Renal cortical epithelial cell (primary cell): ENCODE measurements at places on chromosomes 3 and 15. TPM values are rescaled to one million over a fixed set of nuclear protein-coding genes. Genes with fewer than 3 reads are reported as not detected.
A peak's percentile ranks its signal among the peaks of the same experiment; 100 is the strongest.

The MITF gene
- 46.7 and 109 TPM in 2 replicates for total RNA-seq

The DNAJA4 gene
- 3.3 and 11.1 TPM in 2 replicates for total RNA-seq

The GOLGA8Q gene
- 1.4 TPM in 1 of 2 replicates, not detected in the other for total RNA-seq

The KCNMB3 gene
- under 0.01 and 2.1 TPM in 2 replicates for total RNA-seq

The TUSC7 gene
- total RNA-seq, result not detected in 2 replicates

The CLSTN2 gene
- 10.2 and 49.7 TPM in 2 replicates for total RNA-seq

The GOLGA6A gene
- total RNA-seq, result 0.05 TPM in 1 of 2 replicates, not detected in the other

The AMIGO3 gene
- total RNA-seq, result not detected in 2 replicates

The CLDN18 gene
- total RNA-seq, result not detected in 2 replicates

GRCh38 chr3:77342027-77342426 lies 302.1 kb downstream of the ROBO2 start:
- no peak for DNase-seq

GRCh38 chr3:147038481-147038880 lies 367.9 kb downstream of the ZIC4 start:
- no peak for DNase-seq

DNA sequence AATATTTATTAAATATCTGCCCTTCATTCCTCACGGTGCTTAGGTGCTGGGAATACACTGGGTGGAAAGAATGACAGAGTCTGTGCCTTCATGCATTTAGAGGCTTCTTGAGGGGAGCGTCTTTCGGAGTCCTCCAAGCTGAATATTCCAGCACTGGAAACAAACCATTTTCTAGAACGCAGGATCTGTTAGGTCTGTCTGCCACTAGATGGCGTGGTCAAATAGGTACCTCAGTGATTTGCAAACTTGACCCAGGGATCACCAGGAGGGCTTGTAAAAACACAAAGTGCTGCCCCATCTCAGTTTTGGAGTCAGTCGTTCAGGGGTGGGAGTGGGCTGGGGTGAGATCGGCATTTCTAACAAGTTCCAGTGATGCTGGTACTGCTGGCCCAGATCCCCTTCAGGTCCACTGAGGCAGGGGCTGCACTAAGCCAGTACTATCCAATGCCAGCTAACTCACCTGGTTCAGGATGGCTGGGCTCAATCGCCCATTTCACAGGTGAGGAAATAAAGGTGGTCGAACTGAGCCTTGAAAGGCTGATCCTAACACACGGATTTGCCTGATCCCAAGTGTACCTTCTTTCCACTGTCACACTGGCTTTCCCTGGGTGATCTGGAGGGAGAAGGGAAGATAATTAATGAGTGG lies 14.8 kb downstream of the ARNT2 start:
- DNase-seq, result peak; percentile 58

DNA sequence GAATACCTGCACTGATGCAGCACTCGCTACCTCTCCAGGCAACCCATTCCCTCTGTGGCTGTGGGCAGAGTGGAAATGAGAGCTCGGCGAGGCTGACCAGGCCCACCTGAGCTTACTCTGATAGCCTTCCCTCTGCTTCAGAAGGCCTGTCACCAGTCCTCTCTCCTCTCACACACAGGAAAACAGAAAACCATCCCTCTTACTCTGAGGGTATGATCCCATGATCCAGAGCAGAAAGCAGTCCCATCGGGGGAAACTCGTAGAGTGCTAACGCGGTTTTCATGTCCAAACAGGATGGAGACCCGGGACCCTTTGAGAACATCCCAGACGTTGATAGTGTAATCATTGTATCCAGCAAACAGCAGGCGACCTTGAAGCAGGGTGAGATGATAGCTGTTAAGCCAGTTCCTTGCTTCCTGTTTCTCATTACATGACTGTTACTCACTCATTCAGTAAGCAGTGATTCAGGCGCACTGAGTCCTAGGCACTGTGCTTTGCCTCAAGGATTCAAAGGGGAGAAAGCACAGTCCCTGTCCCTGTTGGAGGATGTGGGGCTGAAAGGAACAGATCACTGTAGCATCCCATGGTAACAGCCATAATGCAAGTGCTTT lies 11.8 kb upstream of the BCL2L10 start:
- DNase-seq, result peak; percentile 51

DNA sequence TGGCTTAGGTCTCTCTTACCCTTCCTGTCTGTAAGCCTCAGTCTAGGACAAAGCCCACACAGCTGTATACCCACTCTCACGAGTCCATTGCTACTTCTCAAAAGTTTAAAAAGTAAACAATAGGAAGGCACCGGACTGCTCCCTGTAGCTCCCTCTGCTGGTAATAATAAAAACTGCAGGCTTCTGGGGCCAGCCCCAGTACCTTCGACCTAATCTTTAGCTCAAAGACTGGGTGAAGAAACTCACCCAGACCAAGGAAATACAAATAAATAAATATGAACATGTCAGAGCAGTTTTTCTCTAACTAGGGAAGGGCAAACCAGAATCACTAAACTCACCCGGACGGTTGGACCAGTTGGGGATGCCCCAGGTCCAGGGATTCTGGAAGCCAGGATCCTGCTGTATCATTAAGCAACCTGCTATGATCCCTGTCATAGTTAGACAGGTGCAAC lies 5.0 kb downstream of the FAM219B start:
- peak; percentile 40 for DNase-seq

- peak; percentile 92 for DNase-seq
These were observed 157.9 kb downstream of the FOXP1 start for GRCh38 chr3:71425491-71426071.

- no peak for DNase-seq
These were observed 581.8 kb upstream of the UBE2E2 start for GRCh38 chr3:22621205-22621809.

DNA sequence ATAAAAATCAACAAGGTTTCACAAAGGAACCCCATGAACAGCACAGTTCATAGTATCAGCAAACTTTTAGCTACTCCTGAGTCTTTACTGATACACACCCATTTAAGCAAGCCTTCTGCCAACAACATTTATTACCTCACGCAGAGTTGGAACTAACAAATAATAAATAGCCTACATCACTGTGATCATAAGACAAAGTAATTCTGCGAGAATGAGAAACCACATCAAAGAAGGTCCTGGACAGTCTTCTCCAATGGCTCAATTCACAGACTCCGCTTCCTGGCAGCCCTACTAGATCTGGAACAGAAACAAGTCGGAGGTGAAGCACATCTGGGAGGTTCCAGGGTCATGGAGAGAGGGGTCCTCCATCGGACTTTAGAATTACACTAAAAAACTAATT lies 37.0 kb downstream of the LDHAL6B start:
- DNase-seq, result no peak

DNA sequence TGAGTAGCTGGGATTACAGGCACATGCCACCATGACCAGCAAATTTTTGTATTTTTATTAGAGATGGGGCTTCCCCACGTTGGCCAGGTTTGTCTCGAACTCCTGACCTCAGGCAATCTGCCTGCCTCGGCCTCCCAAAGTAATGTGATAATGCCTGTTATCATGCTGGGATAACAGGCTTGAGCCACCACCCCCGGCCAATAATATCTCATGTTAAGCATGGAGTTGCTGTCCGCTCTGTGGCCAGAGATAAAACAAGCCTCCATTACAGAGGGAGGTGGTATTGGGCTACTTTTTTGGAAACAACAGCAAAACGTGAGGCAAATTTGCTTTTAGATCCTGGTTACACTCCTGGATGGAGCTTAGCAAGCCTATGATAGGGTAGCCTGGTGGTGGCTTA lies 32.9 kb upstream of the ALG1L2 start:
- no peak for DNase-seq

- DNase-seq, result peak; percentile 43
These were observed 1261.1 kb downstream of the ROBO1 start for GRCh38 chr3:78506581-78507195.

DNA sequence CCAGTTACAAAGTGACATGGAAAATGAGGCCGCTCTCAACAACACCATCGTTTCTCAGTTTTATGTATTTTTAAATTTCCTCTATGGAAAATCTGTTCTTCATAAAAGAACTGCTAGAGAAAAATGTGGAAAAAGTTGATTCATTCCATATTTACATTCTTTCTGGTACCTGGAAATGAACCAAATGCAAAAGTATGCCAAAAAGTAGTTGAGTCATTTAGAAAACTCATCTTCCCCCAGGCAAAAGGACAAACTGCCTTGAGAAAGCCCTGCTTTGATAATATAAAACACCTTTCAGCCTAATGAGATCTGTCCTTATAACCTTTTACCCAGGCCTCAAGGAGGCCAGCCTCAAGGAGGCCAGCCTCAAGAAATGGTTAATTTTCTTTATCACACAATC lies 283.0 kb upstream of the VEPH1 start:
- no peak for DNase-seq

DNA sequence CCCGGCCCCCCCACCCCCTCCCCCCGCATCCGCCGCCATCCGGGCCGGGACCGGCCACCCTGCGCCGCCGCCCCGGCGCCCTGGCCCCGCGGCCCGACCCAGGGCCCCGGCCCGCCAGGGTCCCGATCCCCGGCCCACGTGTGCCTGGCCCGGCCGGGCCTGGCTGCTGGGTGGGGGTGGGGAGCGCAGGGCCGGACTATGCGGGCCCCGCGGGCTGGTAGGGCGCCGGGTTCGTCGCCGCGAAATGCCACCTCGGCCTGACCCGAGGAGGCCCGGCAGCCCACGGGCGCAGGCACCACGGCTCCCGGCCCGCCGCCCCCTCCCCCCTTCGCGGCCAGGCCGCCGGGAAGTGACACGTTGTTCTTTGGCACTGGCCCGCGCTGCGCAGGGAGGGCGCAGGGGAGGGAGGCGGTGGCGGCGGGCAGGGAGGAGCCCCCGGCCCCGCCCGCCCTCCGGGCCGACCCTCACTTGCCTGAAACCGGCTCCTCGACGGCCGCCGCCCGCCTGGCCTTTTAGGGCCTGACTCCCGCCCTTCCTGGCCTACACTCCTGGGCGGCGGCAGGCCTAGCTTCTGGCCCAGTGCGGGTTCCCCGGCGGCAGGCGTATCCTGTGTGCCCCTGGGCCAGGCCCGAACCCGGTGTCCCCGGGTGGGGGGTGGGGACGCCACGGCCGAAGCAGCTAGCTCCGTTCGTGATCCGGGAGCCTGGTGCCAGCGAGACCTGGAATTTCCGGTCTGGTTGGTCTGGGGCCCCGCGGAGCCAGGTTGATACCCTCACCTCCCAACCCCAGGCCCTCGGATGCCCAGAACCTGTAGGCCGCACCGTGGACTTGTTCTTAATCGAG lies 515 bp downstream of the EIF4G1 start:
- no peak for DNase-seq

DNA sequence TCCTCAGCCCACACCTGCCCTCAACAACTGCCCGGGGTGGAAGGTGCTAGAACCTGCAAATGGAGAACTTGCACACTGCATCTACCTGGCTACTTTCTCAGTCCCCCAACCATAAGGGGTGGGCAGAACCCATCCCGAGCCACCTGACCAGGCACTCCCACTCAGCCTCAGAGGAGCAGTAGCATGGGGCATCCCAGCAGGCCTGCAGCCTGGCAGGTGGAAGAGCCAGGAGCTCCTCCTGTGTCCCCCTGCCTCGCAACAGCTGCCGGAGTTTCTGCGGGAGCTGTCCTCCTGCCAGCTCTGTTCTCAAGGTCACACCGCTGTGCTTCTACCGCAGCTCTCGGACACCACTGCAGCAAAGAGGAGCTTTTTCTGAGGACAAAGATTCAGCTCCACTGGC lies 27.5 kb downstream of the RAB6B start:
- DNase-seq, result no peak

- DNase-seq, result no peak
These were observed 112.2 kb upstream of the MEF2A start for GRCh38 chr15:99453637-99454030.

DNA sequence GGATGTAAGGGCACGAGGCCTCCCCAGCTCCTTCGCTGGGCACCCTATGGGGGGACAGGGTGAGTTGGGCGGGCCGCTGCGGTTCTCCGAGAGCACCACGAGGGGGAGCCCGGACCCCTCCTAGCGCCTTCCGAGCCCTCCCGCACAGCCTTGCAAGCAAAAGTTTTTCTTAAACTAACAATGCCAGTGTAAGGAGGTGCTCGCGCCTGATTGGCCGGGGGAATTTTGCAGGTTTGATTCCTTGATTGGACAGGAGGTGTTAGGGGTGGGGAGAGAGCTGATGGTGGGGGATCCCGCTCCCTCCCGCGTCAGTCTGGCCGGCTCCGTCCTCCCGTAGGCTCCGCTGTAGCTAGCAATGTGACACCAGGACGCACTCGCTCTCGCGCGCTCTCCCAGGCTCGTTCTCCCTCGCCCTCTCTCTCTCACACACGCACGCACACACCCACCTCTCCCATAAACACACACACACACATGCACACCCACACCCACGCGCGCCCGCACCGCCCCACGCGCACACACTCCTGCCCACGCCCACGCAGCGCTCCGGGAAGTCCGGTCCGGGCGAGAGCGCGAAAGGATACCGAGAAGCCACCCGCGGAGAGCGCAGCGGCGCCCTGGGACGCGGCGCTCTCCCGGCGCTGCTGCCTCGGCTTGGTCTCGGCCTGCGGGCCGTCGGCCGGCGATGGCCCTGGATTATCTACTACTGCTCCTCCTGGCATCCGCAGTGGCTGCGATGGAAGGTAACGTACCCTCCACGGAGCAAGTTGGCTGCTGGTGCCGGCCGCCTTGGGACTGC lies at the start of gene EPHB1:
TSS of gene EPHB1 (plus strand) at position 311 of the 796 bp plus-strand sequence.
- DNase-seq, result peak; percentile 96
